ENCODE measurements at places on chromosomes 4 and X.

DNA sequence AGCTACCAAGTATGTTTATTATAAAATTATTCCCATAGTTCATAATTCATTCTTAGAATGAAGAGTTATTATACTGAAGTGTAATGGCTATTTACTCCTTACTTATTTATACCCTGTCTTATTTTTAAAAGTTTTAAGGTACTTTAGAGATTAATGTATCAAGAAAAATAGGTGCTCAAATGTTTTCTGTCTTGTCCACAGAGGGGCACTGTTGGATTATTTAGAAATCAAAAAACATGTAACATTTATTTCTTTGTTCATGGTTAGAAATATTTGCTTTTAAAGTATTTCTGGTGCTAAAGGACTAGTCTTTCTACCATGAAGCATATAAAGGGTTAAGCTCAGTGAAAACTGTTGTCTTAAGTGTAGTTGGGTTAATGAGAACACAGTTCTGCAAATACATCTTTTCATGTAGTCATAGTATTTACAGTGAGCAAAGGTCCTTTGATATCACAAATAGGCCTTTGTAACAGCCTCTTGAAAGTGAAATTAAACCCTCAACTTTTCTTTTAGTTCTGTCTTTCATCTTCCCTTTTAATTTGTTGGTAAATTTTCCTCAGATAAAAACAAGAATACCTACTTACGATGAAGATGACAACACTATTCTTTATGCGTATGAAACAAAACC, 7.7 kb downstream of the SCML1 start:
- DNase-seq = no peak

DNA sequence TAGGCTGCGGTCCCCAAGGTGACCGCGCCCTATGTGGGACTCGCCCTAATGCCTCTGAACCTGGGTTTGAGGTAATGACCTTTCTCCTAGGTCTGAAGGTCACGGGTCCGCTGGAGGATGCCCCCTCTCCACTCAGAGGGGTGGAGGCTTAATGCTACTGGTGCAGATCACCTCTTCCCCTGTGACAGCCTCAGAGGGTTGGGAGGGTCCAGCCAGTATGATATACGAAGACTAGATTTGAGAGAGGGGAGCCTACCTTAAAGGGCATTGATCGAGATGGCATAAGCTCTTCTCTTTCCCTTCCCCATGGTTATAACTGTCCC, 1.0 kb downstream of the SLC25A5 start:
- DNase-seq = no peak

DNA sequence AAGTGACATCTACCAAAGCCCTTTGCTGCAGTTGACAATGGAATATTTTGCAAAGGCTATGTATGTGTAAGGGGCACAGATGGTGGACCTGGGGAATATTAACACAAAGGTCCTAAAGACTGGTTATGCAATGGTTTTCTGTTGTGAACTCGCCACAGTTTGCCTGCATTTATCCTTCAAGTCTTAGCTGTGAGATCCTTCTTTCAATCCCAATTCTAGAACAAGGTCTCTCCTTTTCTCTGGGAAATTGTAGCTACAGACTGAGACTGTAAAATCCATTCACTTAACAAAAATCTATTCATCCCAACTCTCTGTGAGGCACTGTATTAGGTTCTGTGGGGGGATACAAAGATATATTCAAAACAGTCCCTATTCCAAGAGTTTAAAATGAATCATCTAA, 250.4 kb downstream of the GPM6A start:
- no peak for DNase-seq

DNA sequence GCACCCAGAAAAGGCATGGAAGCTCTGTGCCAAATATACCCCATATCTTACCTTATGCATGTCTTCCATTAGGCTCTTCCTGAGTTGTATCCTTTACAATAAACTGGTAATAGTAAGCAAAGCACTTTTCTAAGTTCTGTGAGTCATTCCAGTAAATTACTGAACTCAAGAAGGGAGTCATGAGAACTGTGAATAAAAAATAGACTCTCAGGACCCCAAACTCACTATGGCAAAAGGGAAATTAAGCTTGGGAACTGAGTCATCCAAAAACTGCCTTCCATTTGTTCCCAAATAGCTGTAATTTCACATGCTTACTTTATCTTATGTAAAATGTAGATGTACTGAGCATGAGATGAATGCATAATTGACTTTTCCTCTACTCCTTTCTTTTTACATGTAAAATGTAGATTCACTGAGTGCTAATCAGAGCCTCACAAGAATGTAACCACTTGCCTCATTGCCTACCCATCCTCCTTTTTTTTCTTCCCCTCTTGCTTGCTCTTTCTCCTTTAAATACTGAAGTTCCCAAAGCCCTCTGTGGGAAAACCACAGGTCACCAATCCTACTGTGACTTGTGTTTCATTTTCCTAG, 8.1 kb downstream of the TCEAL3 start:
- no peak for DNase-seq

DNA sequence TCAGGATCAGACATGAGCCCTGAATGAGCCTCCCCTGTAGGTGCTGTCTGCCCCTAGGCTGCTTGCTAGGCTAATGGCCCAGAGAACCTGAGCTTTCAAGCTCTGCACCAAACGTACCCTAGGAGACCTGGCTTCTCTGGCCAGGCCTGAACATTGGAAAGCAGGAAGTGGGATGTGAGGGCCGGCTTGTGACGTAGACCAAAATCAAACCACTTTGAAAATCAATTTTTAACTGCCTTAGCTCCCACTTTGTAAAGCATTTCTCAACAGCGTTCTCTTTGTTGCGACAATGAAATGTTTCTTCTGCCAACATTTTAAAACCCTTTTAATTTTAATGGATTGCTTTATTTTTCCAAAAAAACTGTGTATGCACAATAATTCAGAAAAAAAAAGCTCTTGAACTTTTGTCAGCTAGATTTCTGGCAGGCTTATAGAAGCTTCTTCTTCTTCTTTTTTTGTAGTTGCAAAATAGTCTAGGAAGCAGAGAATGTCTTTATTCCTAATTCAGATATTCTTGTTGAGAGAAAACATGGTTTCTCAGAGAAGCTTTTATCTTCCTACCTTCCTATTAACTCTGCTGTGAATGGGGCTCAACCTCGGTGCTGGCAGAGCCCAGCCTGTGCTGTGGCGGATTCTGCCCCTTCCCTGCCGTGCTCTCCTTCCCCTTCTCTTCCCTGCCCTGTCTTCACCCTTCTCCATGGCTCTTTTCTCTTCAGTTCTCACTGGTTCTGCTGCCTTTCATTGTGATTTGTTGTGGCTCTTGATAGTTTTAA, 145.2 kb upstream of the SFRP2 start:
- peak; percentile 23 for DNase-seq

- no peak for DNase-seq
These were observed 34.1 kb downstream of the PRKG2 start for GRCh38 chr4:81180916-81181315.

DNA sequence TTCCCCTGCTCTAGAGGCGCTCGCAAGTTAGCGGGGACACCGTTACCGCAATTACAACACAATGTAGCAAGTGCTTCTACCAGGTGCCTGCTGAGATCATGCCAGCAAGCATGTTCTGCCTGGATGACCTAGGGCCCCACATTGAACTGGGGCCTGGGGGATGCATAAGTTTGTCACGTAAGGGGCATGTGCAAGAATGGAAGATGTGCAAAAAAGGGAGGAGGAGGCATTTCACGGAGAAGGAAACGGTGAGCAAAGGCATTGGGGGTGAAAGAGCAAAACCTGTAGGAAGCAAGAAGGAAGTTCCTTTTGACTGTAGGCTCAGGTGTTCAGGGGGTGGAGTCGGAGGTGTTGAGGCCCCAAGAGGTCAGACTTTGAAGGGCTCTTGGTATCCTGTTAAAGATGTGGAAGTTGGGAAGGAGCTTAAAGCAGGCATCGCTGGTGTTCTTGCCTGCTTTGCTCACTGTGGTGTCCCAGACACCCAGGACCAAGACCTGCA, 602 bp upstream of the SCARB2 start:
- no peak for DNase-seq

- peak; percentile 48 for DNase-seq
These were observed 5.0 kb downstream of the SLC6A8 start for GRCh38 chrX:153692611-153693156.

DNA sequence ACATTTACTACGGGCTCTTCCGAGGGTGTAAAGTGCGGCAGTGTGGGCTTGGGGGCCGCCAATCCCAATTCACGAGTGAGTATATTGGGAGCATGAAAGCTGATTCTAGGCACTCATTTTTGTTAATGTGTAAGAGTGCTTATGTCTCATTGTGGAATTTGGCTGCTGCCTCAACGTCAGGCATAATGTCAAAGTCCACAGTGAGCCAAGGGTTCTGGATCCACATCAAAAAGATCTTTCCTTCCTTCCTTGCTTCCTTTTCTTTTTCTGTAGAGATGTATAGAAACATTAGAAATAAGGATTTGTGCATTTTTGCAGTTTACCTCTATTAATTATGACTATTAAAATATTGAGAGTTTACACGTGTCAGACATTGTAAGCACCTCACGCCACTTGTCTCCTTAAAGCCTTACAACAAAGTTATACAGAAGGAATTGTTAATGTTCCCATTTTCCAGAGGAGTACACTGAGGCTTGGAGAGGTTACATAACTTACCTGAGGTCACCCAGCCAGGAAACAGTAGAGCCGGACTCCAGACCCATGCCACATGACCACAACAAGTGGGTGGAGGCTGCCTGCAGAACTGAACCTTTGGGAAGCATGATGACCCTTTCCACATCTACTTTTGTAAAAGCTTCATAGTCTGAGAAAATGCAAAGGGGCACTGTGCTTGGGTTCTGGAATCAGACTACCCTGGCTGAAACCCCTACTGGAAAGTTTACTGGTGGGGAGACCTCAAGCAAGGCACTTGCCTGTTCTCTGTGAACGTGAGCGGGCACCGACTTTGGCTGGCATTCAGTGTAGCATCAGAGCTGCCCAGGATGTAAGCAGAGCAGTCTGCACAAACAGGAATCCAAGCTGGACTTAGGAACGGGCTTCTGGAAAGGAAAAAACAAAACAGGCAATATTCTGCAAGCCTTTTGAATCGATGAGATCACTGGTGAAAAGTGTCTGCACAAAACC, 761 bp downstream of the CLRN2 start:
- no peak for DNase-seq

DNA sequence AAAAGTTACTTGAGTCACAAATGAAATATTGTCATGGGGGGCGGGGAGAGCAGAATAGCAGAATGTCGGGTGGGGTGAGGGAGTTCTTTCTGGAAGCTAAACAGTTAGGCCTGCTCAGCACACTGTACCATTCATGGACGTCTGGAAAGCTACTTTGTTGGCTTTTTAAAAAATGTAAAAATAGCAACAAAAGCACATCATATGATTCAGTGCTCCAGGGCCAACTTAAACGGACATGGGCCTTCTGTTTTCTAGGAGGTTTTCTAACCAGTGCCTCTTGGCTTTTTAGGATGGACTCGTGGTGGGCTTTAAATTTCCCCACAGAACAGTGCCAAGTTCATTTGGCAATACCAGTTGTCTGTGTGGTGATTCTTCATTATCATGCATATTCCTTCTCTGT, 57.4 kb upstream of the CLCN4 start:
- no peak for DNase-seq

DNA sequence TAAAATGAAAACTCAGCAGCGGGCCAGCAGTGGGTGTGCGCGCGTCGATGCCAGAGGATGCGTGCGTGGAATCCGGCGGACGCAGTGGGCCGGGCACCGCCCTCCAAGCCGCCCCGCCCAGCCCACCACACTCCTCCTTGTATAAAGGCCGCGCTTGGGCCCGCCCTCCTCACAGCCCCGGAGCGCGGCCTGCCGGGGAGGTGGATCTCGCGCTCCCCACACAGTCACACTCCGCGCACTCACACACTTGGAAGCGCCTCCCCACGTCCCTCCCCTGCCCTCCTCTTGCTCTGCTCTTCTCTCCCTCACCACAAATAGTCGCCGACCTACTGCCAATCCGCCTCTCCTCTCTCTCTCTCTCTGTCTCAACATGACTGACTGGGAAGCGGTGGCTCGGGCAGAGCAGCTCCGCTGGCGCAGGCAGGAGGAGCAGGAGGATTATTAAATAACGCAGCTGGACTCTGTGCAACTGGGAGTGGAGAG, at the start of gene CCSER1:
Gene CCSER1 (plus strand): TSS at position 172 of the 483 bp plus-strand sequence.
- DNase-seq = peak; percentile 9

GRCh38 chr4:107999932-108000539, 10.3 kb downstream of the HADH start:
- DNase-seq = no peak

DNA sequence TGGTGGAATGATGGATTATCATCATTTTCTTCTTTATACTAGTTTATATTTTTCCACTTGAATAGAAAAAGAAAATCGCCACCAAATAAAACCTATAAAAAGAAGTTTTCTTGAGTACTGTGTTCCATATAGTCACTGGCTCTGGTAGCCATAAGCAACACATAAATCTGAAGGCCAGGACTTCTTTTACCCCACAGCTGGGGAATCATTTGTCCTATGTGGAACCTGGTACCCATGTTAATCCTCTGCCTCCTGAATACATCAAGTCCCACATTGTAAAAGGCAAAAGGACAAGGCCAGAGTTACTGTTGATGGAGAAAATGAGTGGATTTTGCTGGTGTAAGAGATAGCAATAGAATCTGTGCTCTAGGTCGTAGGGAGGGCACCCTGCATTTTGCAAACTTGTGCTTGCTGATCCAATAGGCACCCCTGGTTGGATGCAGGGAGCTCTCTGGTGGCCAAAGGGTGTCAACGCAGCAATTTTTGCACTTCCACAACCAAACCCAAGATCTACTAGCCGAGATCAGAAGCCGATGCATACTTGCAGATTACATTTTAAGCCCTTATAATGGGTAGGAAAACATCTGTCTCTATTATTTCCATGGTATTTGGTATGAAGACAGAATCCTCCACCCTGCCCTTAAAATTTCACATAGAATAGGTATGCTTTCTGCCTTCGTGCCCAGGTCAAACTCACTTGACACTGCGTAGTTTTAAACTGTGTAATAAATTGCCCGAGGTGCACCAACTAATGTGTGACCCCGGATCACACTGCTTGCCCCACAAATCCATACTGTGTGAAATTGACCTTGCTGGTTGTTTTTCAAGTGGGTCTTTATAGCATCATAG, 146.2 kb upstream of the SCML1 start:
- DNase-seq = no peak

GRCh38 chr4:90174621-90175023, 47.4 kb downstream of the CCSER1 start:
- no peak for DNase-seq

Measured in osteoblast (primary cell).